Mucosa of gallbladder (tissue), 1 donor: ENCODE measurements at places on chromosomes 12 and 14.

GRCh38 chr14:73606271-73606670, 6.0 kb upstream of the ACOT6 start:
- no peak for DNase-seq

- no peak for DNase-seq
Measured at GRCh38 chr12:57027805-57028153, 11.4 kb upstream of the TAC3 start.

GRCh38 chr14:99146616-99147365, 125.2 kb downstream of the BCL11B start:
- no peak for DNase-seq

GRCh38 chr14:34629657-34630529, at the start of gene SNX6:
SNX6 (minus strand) TSS chr14:34630148; CDS start chr14:34630116, 32 bp downstream.
- peak; percentile 78 for DNase-seq

DNA sequence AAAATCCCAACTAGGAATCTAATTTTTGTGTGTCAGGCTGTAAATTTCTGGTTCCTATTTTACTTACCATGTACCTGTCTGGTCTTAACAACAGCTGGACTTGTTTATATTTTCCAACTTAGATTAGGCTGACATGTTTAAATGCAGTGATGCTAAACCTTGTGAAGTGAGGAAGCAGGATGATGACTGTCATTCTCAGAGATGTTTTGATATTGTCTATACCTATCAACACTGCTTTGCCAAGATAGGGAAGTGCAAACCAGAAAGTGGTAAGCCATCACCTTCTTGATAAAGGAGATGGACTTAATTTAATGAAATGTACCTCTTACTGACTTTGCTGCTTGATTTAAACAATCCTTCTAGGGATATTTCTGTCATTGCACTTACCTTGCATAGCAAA, 2.1 kb downstream of the BICD1 start:
- DNase-seq, result no peak

- no peak for DNase-seq
Measured at GRCh38 chr14:68111097-68111852, 291.7 kb downstream of the RAD51B start.

DNA sequence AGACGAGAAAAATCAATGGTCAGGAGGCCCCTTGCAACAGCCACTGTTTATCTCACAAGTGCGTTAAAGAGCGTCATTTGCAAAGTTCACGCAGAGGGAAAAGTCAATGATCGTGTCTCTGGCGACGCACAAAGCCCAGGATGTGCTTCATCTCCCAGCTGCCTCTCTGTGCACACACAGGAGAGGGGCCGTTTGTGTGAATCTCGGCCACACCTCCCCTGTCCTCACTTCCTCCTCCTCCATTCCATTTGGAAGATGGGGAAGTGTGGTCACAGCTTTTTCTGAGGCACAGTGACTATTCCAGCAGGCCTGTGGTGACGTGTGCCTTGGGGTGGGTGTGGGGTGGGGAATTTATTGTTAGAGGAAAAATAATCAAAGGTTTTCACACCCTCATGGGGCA, 90.4 kb downstream of the RBM19 start:
- no peak for DNase-seq
